CD4-positive, CD25-positive, alpha-beta regulatory T cell (primary cell): ENCODE measurements at places on chromosomes 3 and 15. TPM values are rescaled to one million over a fixed set of nuclear protein-coding genes. Genes with fewer than 3 reads are reported as not detected.

The TASOR gene
- total RNA-seq = 77.4 TPM

The KCNH8 gene
- not detected for total RNA-seq

The CIB2 gene
- total RNA-seq = 1.2 TPM

The TNNC1 gene
- total RNA-seq = 3.9 TPM

GRCh38 chr3:176633511-176633910, 563.8 kb downstream of the TBL1XR1 start:
- DNase-seq = no peak
- H3K4me3 ChIP-seq = no peak overlapping the region
- no peaks in the 10 kb centered on the region for H3K36me3 ChIP-seq
- H3K27ac ChIP-seq = no peak overlapping the region

DNA sequence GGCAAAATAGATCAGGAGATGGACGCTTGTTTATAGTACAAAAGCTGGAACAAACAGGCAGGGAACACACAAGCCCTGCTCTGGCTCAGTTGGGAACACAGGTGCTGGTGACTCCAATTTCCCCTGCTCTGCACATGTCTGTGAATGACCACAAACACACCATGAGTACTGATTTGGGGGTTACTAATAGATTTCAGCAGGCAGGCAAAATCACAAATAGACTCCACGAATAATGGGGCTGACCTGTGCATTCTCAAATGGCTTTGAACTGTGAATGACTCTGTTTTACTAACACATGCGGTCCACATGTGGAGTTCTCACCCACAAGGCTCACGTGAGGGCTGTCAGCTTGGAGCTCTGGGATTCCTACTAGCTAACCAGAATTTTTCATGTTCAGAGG, 3.9 kb downstream of the RTP3 start:
- no peaks in the 10 kb centered on the region for H3K36me3 ChIP-seq
- H3K27me3 ChIP-seq = no peaks in the 10 kb centered on the region
- H3K4me1 ChIP-seq = peaks cover 3% of the 10 kb centered on the region
- no peak overlapping the region for H3K27ac ChIP-seq
- no peak overlapping the region for H3K4me3 ChIP-seq
- DNase-seq = no peak

DNA sequence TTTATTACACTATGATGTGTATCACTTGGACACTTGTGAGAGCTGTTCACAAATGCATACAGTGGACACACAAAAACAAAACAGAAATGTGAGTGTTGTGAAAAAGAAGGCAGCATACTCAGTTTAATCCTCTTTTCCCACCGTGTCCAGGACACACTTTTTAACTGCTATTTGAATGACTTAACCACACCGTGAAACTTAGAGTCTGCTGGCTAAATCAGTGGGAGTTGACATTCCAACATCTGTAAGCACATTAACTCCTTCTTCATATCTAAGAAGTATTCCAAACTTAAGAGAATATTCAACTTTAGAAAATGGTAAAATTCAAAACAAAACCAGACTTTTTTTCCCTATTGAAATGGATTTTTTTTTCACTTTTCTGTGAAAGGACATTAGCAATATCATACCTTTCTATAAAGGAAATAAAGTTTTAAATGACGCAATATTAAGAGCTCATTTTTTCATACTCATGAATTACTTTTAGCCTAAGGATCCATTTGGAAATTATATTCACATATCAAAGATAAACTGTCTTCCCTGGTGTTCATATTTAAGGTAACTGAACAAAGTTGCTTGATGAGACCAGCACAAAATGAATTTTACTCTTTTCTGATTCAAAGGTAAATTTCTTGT, 316.6 kb downstream of the RBMS3 start:
- no peaks in the 10 kb centered on the region for H3K4me1 ChIP-seq
- DNase-seq = no peak
- H3K4me3 ChIP-seq = no peak overlapping the region
- H3K27me3 ChIP-seq = no peaks in the 10 kb centered on the region
- H3K36me3 ChIP-seq = no peaks in the 10 kb centered on the region
- no peak overlapping the region for H3K27ac ChIP-seq

DNA sequence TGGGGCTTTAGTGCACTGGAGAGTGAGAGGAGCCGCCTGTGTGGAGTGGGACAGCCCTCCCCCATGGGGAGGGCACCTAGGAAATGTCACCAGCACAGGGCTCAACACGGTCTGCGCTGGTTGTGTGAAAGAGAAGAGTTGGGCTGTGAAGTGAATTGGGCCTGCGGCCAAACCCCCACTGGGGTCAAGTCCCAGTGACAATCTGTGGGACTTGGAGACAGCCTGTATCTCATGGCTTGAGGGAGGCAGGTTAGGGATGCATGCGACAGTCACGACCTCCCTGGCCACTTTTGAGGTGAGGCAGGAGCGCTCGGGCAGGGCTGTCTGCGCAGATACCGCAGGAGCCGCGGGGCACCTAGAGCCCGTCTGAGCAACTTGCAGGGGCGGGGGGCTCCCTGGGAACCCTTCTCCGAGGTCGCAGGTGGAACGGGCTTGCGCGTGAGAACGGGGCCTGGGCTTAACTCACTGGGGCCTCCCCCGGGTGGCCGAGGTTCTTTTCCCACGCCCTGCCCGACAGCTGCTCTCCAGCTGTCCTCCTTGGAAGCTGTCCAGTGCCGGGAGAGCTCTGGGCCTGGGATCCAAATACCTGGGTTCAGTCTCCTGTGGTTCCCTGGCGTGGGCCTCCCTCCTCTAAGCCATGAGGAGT, 77.4 kb downstream of the SNRK start:
- no peak overlapping the region for H3K27ac ChIP-seq
- H3K4me3 ChIP-seq = no peak overlapping the region
- H3K36me3 ChIP-seq = no peaks in the 10 kb centered on the region
- no peaks in the 10 kb centered on the region for H3K4me1 ChIP-seq
- no peak for DNase-seq
- no peaks in the 10 kb centered on the region for H3K27me3 ChIP-seq

- H3K4me1 ChIP-seq = peaks cover 45% of the 10 kb centered on the region
- no peak overlapping the region for H3K27ac ChIP-seq
- no peaks in the 10 kb centered on the region for H3K27me3 ChIP-seq
- H3K4me3 ChIP-seq = no peak overlapping the region
Observed at GRCh38 chr3:71710906-71711494, 14.2 kb downstream of the EIF4E3 start.

DNA sequence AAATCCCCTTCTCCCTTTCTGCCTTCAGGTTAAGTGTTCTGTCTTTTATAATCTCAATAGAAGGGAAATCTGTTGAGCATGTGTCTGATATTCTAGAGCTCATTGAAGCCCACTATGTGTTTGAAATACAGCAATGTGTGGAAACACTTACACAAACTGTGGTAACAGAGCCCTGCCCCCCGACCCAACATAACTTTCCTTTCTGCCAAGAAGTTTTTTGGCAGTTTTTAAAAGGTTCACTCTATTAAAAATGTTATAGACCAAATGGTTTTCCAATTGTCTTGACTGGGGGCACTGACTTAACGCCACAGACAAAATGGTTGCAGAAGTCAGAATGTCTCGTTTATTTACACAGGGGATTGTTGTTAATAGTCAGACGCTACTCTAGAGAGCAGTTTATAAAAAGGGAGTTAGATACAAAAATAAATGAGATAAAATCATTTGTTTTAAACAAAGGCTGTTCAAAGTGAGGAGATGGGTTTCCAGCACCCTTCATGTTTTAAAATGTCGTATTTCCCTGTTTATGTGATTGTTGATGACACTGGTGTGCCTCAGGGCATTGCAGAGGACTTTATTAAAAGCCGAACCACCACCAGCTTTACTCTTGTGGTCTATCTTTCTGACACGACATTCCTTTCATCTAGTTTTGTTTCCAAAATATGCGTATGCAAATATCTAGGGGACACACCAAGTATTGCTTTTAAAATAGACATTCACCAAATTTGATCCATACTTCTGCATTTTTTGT, 26.7 kb upstream of the GREM1 start:
- no peaks in the 10 kb centered on the region for H3K36me3 ChIP-seq
- no peaks in the 10 kb centered on the region for H3K4me1 ChIP-seq
- no peaks in the 10 kb centered on the region for H3K27me3 ChIP-seq

DNA sequence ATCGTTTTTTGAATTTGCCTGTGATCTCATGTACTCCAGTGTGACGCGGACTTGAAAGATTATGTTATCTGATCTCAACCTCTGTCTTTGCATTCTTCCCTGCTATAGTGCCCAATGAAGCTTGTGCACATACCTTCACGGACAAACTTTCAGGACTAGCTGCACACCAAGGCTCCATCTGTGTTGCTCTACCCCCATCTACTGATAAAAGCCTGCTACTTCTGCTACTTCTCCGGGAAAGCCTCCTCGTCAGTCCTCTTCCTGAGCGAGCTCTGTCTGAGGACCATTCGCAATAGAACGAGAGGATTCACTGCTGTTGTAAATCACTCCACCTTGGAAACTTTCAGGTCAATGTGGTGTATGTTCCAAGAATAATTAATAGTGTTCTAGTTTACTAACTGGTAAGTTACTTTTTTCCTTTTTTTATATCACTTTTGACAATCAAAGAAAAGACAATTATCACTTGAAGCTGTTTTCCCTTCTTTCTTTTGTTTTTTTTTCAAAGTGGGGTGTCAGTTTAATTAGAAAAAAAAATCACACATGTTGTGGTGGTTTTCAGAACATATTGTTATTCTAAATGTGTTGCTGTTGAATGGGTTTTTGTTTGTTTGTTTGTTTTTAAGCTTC, 217.6 kb downstream of the ARRDC4 start:
- H3K27ac ChIP-seq = no peak overlapping the region
- peak; percentile 46 for DNase-seq
- H3K36me3 ChIP-seq = no peaks in the 10 kb centered on the region
- no peaks in the 10 kb centered on the region for H3K27me3 ChIP-seq

GRCh38 chr3:12218161-12218560, 59.4 kb upstream of the TIMP4 start:
- H3K36me3 ChIP-seq = no peaks in the 10 kb centered on the region
- no peaks in the 10 kb centered on the region for H3K4me1 ChIP-seq
- DNase-seq = no peak
- no peak overlapping the region for H3K27ac ChIP-seq
- peaks cover 3% of the 10 kb centered on the region for H3K27me3 ChIP-seq

GRCh38 chr3:34362910-34363309, 564.5 kb downstream of the PDCD6IP start:
- no peaks in the 10 kb centered on the region for H3K27me3 ChIP-seq
- DNase-seq = no peak
- no peaks in the 10 kb centered on the region for H3K4me1 ChIP-seq

DNA sequence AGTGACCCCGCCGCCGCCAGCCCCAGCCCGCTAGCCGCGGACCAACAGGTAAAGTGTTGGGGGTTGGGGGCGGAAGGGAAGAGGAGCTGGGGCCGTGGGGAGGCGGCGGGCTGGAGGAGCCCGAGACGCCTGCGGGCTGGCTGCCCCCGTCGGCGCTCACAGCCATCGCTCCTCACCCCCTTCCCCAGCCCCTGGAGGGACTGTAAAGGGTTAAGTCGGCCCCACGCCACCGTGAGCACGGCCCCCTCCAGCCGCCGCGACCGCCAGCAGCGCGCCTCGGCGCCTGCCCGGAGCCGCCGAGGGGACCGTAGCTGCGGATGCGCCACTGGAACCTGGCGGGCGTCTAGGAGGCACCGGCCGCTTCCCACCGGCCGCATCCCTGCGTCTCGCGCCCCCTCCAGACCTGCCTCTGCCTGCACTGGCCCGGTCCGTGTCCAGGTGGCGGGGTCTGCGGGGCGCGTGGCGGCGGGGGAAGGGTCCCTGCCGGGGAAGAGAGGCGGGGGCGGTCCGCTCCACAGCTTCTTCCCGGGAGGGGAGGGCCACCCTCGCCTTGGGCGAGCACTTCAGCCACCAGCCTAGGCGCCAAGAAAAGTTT, 522 bp downstream of the MED12L start:
- no peak overlapping the region for H3K27ac ChIP-seq
- peaks cover 17% of the 10 kb centered on the region for H3K4me1 ChIP-seq
- peaks cover 38% of the 10 kb centered on the region for H3K27me3 ChIP-seq
- no peak for DNase-seq
- H3K36me3 ChIP-seq = no peaks in the 10 kb centered on the region
- no peak overlapping the region for H3K4me3 ChIP-seq

GRCh38 chr3:24944805-24945520, 450.3 kb upstream of the THRB start:
- H3K36me3 ChIP-seq = no peaks in the 10 kb centered on the region
- no peak for DNase-seq
- no peak overlapping the region for H3K27ac ChIP-seq
- H3K4me1 ChIP-seq = no peaks in the 10 kb centered on the region
- no peak overlapping the region for H3K4me3 ChIP-seq

DNA sequence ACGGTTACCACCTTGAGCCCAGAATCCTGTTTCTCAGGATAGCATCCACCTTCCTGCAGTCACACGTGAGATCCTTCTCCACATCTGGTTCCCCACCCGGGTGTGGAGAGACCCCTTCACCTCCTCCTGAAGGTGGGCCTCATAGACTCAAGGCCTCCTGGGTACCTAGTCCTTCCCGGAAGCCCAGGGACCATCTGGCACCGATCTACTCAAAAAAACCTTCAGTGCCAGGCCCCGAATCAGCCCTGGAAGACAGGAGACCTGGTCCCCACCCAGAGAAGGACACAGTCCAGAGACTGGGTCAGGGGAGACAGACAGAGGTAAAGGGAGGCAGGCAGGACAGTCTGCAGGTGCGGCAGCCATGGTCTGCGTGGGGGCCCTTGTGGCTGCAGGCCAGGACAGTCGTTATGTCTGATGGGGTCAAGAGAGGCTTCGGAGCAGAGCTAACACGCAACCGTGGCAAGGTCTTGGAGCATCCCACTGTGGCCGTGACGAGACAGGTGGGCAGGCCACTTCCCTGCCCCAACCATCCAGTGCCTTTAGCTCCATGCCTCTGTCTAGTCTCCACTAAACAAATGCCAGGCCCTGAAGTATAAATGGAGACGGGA, 112.2 kb upstream of the ABHD17C start:
- no peaks in the 10 kb centered on the region for H3K4me1 ChIP-seq
- no peak overlapping the region for H3K4me3 ChIP-seq
- no peaks in the 10 kb centered on the region for H3K27me3 ChIP-seq

GRCh38 chr3:152211655-152212054, 57.1 kb upstream of the MBNL1 start:
- peak overlapping the region; percentile 55 for H3K4me3 ChIP-seq
- no peaks in the 10 kb centered on the region for H3K27me3 ChIP-seq
- H3K36me3 ChIP-seq = no peaks in the 10 kb centered on the region
- no peak for DNase-seq

- H3K4me1 ChIP-seq = no peaks in the 10 kb centered on the region
- peaks cover 6% of the 10 kb centered on the region for H3K27me3 ChIP-seq
- no peaks in the 10 kb centered on the region for H3K36me3 ChIP-seq
- no peak for DNase-seq
Observed at GRCh38 chr15:93331545-93332167, 242.6 kb upstream of the RGMA start.

DNA sequence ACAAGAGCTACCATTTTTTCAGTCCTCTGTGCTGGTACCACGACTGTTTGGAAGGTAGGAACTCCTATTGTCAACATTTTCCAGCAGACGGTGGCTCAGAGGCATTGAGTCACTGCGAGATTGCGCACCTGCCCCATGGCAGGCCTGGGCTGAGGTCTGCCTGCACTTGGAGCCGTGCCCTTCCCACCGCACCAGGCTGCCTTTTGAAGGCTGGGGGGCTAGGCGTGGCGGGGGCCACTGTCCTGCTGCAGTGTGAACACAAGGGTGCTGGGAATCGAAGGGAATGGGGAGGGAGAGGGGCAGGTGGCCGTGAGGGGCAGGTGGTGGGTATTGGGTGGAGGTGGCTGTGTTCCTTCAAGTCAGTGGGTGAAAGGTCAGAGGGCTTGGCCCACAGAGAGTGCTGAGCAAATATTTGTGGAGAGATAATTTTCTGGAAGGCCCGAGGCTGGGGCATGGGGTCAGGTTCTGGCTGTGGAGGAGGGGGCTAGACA, 16.3 kb downstream of the SNX33 start:
- DNase-seq = no peak
- H3K36me3 ChIP-seq = no peaks in the 10 kb centered on the region
- H3K27ac ChIP-seq = no peak overlapping the region
- H3K4me3 ChIP-seq = no peak overlapping the region

GRCh38 chr15:97077975-97078374, 747.5 kb downstream of the NR2F2 start:
- H3K27me3 ChIP-seq = no peaks in the 10 kb centered on the region
- no peaks in the 10 kb centered on the region for H3K36me3 ChIP-seq
- H3K4me3 ChIP-seq = no peak overlapping the region
